ENCODE measurements at places on chromosomes 6 and 20.

GRCh38 chr20:12171923-12172524 lies 254.3 kb downstream of the BTBD3 start:
- no peak for DNase-seq

- DNase-seq = no peak
Measured at GRCh38 chr20:60294632-60295031, 336.4 kb downstream of the CDH26 start.

DNA sequence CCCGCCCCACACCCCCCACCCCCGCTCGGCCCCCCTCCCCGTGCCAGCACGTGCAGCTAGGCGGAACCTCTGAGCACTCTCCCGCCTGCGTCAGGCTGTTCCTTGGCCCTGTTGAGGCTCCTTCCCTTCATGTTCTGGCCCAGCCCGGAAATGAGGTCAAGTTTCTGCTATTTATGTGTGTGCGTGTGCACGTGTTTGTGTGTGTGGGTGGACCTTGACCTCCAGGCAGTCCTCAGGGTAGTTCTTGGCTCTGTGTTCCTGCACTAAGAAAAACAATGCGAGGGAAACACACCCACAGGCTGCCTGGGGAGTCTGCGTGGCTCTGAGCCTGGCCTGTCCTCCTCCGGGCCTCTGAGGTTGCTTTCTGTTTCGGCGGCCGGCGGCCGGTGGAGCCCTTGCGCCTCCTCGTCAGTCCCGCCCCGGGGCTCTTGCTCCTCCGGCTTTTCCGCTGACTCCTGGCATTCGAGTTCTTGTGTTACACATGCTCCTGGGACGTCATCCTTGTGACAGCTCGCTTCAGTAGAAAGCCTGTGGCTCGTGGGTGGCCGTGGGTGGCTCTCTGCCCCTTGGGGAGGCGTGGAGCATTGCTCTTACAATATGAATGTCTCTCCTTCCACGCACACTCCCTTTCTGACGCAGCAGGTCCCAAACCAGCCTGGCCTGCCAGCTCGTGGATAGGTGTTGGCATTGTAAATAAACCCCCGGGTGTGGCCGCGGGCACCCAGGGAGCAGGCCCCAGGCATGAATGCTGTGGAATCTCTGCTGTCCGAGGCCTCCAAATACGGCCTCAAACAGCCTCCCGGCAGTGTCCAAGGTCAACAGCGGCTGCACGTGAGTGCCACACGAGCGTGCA lies 10.0 kb downstream of the SLCO4A1 start:
- peak; percentile 97 for DNase-seq

DNA sequence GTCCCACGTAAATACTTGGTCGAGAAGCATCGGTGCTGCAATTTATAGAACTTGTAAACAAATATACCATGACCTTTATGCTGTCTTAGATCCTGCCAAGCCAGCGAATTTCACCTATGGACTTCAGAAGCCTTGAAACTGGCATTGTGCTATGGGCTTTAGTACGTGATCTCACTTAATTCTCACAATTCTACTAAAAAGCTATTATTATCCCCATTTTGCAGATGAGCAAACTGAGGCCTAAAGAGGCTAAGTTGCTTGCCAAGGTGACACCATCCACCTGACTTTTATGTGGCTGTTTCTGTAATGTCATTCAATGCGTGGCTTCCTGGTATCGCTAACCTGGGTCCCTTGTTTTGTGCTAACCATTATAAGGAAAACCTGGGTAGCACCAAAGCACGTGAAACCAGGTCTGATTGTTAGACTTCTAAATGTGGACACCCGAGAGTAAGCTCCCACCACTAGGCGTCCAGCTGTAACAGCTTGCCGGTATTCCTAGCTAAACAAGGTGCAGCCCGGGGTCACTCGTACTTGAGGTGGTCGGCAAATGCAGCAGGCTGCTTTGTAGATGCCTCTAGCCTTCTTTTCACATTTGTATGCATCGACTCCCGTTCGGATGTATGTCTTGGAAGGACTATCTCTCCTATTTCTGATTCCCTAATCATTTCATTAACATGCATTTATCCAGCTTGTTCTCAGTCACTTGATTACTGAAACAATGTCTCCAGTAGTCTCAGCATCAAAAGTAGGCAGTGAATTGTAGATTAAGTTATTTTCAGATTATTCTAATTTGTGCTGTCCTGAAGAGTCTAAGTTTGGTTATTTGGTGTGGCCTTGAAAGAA lies 1.1 kb downstream of the SYNJ2 start:
- DNase-seq = peak; percentile 32

GRCh38 chr6:27133281-27134227 lies 113.9 kb upstream of the PRSS16 start:
- DNase-seq = peak; percentile 84

- no peak for DNase-seq
Measured at GRCh38 chr6:143984666-143985065, 23.4 kb downstream of the PLAGL1 start.

DNA sequence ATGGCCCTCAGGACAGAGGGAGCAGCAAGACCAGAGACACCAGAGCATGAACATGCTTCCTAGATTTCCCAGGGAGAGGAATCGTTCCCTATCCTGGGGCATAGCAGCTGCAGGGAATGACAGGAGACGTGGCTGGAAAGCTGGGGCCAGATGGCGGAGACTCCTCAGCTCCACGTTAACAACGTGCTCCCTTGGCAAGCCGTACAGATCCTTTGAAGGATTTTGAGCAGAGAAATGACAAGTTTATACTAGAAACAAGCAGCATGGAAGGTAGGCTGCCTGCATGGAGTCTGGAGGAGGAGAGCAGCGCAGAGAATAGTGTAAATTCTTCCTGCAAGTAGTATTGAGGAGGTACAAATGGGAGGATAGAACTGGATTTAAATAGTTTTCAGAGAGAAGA lies 11.7 kb downstream of the MYLIP start:
- no peak for DNase-seq

DNA sequence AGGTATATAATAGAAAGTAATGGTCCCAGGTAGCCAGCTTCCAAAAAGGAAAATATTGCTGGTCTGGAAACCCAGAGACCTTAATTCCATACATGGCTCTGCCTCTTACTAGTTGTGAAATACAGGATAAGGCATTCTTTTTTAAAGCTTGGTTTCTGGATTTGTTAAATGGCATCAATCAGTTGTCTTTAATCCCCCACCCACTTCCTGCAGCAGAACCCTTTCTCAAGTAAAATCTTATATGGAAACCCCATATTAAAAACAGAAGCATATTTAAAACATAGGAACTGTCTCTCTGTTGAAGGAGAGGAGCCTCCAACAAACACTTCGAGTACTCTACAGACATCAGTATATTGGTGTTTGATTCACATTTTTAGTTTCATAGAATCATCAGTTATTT lies 6.2 kb upstream of the LCA5 start:
- no peak for DNase-seq

DNA sequence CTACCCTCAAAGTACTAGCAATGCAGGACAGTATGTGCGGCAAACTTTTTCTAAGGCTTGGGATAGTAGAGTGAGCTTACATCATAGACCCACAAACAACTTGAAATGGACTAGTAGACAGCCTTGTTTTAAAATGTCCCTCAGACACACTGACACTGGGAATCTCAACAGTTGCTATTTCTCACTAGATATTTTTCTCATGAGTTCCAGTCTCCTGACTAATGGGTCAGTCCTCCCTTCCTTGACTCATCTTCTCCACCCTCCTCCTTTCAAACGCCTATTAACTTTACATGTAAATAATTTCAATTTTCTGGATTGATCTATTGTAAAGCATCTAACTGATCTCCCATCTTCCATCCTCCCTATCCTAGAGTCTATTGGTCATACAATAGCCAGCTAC lies 308.3 kb upstream of the PREP start:
- no peak for DNase-seq

- DNase-seq = peak; percentile 7
Measured at GRCh38 chr6:85186546-85187175, 263.2 kb upstream of the NT5E start.

DNA sequence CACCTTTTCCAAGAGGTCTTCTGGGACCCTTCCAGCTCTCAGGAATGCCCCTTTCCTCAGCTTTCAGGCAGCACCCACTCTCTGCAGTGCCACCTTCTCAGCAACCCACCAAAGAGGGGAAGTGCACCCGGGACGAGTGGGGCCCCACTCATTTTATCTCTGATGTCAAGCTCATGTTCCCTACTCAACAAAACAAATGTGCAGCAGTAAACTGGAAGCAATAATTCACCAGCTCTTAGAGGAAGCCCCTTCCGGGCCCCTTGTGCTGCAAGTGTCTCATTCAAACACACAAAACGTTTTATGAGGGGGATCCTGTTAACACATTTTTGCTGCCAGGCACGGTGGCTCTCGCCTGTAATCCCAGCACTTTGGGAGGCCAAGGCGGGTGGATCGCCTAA lies 13.6 kb downstream of the GFOD1 start:
- DNase-seq = no peak

GRCh38 chr20:4674672-4675071 lies 47.0 kb upstream of the PRND start:
- DNase-seq = no peak

GRCh38 chr6:27187231-27188060 lies 60.1 kb upstream of the PRSS16 start:
- DNase-seq = peak; percentile 63

DNA sequence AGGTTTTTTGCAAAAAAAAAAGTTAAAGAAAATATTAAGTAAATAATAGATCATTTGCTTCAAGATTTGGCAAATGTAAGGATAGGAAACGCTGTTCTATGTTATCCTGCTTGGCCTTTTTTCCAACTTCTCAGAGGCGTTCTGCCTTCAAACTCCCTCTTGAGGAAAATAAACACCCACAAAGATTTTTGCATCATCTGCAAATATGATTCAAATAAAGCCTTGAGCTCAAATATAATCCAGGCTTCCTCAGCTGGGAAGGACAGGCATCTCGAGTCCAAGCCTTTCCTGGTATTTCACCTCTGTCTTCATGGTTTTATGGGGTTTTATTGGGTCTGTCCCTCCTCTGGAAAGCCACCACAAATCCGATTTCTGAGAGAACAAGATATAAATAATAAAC lies 67.7 kb upstream of the PTPN1 start:
- DNase-seq = no peak

DNA sequence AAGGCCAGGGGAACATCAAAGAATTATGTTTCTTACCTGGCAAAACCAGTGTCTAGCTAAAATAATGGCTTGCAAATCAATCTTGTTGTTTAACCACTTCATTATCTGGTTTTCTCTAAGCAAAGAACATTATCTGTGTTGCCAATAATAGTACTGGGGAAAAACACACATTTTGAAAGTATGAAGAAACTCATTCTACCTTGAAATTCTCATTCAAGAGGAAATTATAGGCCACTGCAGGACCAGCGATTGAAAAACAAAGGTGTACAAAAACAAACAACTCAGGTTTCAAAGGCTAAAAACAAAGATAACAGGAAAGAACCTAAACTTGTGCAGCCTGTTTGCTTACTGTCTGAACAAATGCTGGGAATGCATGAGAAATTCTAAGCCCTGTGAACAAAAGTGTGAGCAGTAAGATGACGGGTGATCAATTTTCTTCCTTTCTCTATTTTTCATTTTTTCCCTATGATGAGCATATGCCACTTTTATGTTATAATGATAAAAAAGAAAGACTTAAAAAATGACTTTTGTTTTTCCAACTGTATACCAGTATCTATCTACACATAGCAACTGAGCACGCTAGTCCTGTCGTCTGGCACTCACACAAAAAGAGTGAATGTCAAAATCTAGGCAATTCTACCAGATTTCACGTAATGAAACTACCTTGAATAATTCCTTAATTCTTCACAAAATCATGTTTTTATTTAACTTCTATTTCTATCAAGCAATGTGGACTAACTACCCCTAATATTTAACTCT lies 117.9 kb downstream of the SGK1 start:
- DNase-seq = peak; percentile 86

- DNase-seq = no peak
Measured at GRCh38 chr20:10576411-10577090, 97.2 kb downstream of the JAG1 start.

- no peak for DNase-seq
Measured at GRCh38 chr6:156602066-156602385, 175.2 kb upstream of the ARID1B start.

GRCh38 chr20:46378412-46379009 lies 27.9 kb downstream of the ELMO2 start:
- no peak for DNase-seq

- no peak for DNase-seq
Measured at GRCh38 chr6:155050311-155050710, 55.2 kb downstream of the TIAM2 start.

DNA sequence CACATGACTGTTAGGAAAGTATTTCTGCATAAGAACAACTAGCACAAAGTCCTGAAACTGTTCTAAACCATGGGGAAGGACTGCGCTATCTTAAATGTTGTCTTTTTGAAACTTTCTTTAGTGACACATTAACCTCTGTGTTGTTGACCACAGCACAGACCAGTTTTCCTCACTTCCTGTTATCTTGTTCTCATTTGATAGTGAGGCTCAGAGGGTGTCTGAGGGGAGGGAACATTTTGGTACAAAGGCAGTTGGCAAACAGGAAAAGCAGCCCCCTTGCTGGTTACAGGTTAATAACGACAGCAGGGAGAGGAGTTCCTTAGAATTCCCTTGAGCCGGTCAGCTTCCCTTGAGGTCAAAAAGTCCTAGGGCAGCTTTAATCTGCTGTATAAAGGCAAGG lies 143.5 kb upstream of the BMP2 start:
- no peak for DNase-seq

GRCh38 chr6:116536216-116536621 lies 9.3 kb downstream of the TRAPPC3L start:
- DNase-seq = peak; percentile 89

GRCh38 chr6:32852844-32853540 lies 512 bp downstream of the TAP1 start:
- peak; percentile 55 for DNase-seq

DNA sequence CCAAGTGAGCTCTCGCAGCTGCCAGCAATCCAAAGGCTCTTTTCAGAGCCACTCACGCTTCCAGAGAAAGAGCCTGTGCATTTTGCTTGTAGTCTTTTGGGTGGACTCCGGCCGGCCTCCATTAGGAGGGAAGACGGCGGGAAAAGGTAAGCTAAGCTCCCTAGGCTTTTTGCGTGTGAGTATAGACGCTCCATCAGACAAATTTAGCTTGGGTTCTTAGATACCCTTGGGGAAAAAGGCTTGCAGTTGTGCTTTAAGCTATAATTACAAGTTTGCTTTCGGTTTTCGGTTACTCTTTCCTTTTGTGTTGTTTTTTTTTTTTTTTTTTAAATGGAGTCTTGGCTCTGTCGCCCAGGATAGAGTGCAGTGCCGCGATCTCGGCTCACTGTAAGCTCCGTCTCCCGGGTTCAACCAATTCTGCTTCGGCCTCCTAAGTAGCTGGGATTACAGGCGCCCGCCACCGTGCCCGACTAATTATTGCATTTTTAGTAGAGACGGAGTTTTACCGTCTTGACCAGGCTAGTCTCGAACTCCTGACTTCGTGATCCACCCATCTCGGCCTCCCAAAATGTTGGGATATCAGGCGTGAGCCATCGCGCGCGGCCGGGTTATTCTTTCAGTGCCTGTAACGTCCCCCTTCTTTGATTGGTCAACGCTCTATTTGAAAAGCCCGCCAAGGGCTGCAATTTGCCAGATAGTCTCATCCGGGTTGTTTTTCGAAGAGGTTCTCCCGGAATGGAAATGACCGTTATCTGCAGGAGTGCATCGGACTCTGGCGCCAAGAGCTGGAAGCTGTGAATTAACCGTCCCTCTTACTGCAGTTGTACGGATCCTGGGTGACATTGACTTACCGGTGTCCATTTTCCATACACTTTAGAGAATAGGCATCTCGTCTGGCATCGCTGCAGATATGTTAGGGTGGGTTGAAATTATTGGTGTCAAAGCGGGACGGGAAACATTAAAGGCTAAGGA lies 18.1 kb downstream of the OR2B2 start:
- DNase-seq = peak; percentile 89

GRCh38 chr6:161104966-161105365 lies 113.4 kb downstream of the MAP3K4 start:
- DNase-seq = peak; percentile 19

- no peak for DNase-seq
Measured at GRCh38 chr6:157614026-157614568, 208.9 kb upstream of the SNX9 start.
